ENCODE measurements at places on chromosomes 7 and 10. TPM values are rescaled to one million over a fixed set of nuclear protein-coding genes. Genes with fewer than 3 reads are reported as not detected.
A peak's percentile ranks its signal among the peaks of the same experiment; 100 is the strongest.

- no peaks in the 10 kb centered on the region for H3K27me3 ChIP-seq
- no peak for DNase-seq
- H3K36me3 ChIP-seq = no peaks in the 10 kb centered on the region
- H3K4me1 ChIP-seq = no peaks in the 10 kb centered on the region
- no peak overlapping the region for H3K27ac ChIP-seq
Observed at GRCh38 chr7:94145602-94146001, 141.4 kb upstream of the BET1 start.

GRCh38 chr10:81136261-81136660, 598.6 kb downstream of the SH2D4B start:
- H3K27me3 ChIP-seq = no peaks in the 10 kb centered on the region
- no peak for DNase-seq
- H3K4me3 ChIP-seq = no peak overlapping the region
- H3K36me3 ChIP-seq = no peaks in the 10 kb centered on the region
- H3K27ac ChIP-seq = no peak overlapping the region
- H3K4me1 ChIP-seq = no peaks in the 10 kb centered on the region

DNA sequence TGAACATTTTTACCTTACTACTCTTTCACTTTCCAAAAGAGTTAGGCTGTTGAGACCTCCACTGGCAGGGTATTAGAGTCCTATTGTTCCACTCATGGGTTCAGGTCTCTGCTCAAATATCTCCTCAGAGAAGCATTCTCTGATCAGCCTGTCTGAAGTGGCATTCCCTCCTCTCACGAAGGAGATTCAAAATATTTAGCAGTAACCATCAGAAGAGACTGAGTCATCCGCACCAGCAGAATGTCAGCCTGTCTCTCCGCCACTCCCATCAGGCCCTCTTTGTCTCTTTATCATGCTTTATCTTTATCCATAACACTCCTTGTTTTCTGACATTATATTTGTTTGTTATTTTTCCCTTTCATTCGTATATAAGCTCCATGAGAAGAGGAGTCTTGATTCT, 79.1 kb downstream of the AASS start:
- no peak overlapping the region for H3K4me3 ChIP-seq
- no peaks in the 10 kb centered on the region for H3K36me3 ChIP-seq
- no peak overlapping the region for H3K27ac ChIP-seq
- DNase-seq = no peak
- no peaks in the 10 kb centered on the region for H3K27me3 ChIP-seq

The GHRHR gene
- not detected for total RNA-seq

The ABCB4 gene
- total RNA-seq = 0.18 TPM

GRCh38 chr10:59177031-59177797, 771 bp downstream of the PHYHIPL start:
- H3K4me1 ChIP-seq = peaks cover 35% of the 10 kb centered on the region
- DNase-seq = peak; percentile 72
- peak overlapping the region; percentile 60 for H3K27ac ChIP-seq
- H3K4me3 ChIP-seq = peak overlapping the region; percentile 97
- peaks cover 2% of the 10 kb centered on the region for H3K36me3 ChIP-seq

The ITIH5 gene
- total RNA-seq = 0.51 TPM

The NRCAM gene
- total RNA-seq = 85.7 TPM

The NCF1 gene
- 0.23 TPM for total RNA-seq

GRCh38 chr10:115801992-115802391, 471.0 kb downstream of the GFRA1 start:
- H3K27me3 ChIP-seq = no peaks in the 10 kb centered on the region
- H3K27ac ChIP-seq = no peak overlapping the region
- no peaks in the 10 kb centered on the region for H3K36me3 ChIP-seq
- no peak overlapping the region for H3K4me3 ChIP-seq
- DNase-seq = no peak

DNA sequence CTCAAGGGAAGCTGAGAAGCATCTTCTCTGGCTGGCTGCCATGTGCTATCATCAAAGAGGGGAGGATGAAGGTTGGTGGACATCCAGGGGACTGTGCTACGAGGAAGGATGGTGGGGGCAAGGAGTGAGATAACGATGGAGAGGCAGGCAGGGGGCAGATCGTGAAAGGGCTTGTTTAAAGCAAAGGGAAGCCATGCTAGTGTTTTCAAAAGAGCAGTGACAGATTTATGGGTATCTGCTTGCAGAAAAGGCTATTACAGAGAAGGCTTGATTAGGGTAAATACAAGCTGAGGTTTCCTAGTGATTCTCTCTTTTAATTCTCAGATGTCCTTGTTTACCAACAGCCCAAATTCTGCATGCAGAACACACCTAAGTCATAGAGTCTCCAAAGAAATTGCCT, 88.9 kb upstream of the MKX start:
- no peaks in the 10 kb centered on the region for H3K27me3 ChIP-seq
- no peak overlapping the region for H3K27ac ChIP-seq
- no peaks in the 10 kb centered on the region for H3K4me1 ChIP-seq
- no peak overlapping the region for H3K4me3 ChIP-seq
- no peak for DNase-seq

DNA sequence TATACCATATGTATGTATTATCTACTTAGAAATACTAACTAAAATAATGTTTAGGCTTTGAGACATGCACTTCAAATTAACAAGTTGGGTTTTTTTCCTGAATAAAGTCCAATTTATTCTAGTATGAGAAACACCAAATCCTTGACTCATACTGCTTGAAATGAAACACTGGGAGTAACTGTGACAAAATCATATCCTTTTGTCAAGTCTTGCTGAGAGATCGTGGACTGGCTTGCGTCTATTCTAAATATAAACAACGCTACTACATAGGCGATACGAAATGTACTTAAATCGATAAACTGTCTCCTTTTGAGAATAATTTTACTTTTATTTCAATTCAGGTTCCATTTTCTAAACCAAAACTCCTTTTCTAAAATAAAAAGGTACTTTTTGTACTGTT, 16.3 kb downstream of the SMURF1 start:
- no peaks in the 10 kb centered on the region for H3K27me3 ChIP-seq
- DNase-seq = no peak
- no peak overlapping the region for H3K4me3 ChIP-seq
- no peak overlapping the region for H3K27ac ChIP-seq

The MKX gene
- 0.64 TPM for total RNA-seq

The GRID1 gene
- total RNA-seq = 8.0 TPM

DNA sequence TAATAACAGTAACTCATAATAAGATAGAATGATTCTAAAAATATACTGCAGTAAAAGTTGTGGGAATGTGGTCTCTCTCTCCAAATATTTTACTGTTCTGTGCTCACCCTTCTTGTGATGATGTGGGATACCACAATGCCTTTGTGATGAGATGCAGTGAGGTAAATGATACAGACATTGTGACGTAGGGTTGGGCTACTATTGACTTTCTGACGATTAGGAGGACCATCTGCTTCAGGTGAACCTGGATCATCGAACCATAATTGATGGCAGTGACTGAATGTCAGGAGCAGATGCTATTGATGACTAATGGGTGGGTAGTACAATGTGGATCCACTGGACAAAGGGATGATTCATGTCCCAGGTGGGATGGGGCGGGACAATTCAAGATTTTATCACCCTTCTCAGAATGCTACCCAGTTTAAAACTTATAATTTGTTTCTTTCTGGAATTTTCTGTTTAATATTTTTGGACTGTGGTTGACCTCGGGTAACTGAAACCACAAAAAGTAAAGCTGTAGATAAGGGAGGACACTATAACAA, 73.9 kb upstream of the ARMC3 start:
- H3K4me1 ChIP-seq = peaks cover 38% of the 10 kb centered on the region
- no peak overlapping the region for H3K4me3 ChIP-seq
- H3K27me3 ChIP-seq = no peaks in the 10 kb centered on the region
- H3K27ac ChIP-seq = no peak overlapping the region
